ENCODE measurements at places on chromosomes 12 and 14.

DNA sequence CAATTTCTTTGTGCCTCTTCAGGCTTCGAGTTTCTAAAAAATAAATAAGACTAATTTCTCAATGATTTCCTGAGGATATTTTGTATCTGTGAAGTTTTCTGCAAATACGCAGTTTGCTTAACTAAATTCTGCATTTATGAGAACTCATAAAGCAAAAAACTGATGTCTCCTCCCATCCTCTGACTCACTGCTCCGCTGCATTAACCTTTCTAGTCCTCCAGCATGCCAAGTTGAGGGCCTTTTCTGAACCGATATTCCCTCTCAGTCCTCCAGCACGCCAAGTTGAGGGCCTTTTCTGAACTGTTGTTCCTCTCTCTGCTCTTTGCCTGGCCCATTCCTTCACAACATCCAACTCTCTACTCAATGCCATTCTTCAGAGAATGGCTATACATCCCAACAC lies 3.2 kb downstream of the IPO8 start:
- no peak for DNase-seq

DNA sequence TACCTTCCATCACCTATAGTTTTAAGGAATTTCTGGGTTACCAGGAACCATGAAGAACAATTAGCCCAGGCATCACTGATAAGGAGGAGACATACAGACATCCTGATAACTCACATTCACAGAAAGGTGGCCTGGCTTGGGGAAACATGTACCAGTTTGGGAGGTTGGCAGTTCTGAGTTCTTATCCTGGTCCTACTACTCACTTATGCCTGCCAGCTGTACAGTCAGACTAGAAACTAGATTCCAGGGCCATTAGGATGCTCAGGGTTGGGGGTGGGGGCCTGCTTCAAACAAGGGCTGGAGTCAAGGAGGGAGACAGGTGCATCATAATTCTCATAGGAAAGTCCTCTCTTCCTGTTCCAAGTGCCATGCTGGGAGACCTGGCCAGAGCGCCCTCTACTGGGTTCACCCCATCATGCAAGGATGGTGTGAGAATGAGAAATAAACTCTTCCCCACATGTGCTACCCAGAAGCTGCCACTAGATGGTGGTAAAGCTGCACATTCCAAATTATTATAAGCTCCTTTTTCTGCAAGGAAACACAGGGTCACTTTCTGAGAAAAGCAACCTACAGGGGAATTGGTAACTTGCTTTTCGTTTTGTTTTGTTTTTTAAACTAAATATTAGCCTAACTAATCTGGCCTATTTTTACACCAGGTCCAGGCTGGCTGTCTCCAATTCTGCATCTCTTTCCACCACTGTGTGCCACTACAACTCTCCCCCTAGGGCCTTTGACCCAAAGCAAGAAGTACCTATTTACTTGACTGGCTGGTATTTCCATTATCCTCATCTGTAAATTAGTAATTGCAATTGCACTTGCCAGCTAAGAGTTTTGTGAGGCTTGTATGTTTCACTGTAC lies 14.5 kb downstream of the OAS2 start:
- peak; percentile 27 for DNase-seq

GRCh38 chr12:28409892-28410291 lies 219.6 kb downstream of the CCDC91 start:
- no peak for DNase-seq

GRCh38 chr14:97185186-97185585 lies 388.0 kb downstream of the VRK1 start:
- DNase-seq = no peak

Data from stimulated activated CD4-positive, alpha-beta T cell treated with anti-CD3 and anti-CD28 coated beads, Interleukin-15, amount 100 ng/mL, for 1 hour (primary cell).